Fibroblast of gingiva (primary cell): ENCODE measurements at places on chromosomes 13 and 19.

- DNase-seq: no peak
Observed at GRCh38 chr13:76222511-76222910, 586.4 kb downstream of the LMO7 start.

- DNase-seq: peak; percentile 89
Observed at GRCh38 chr13:113916330-113916815, 52.5 kb upstream of the GAS6 start.

DNA sequence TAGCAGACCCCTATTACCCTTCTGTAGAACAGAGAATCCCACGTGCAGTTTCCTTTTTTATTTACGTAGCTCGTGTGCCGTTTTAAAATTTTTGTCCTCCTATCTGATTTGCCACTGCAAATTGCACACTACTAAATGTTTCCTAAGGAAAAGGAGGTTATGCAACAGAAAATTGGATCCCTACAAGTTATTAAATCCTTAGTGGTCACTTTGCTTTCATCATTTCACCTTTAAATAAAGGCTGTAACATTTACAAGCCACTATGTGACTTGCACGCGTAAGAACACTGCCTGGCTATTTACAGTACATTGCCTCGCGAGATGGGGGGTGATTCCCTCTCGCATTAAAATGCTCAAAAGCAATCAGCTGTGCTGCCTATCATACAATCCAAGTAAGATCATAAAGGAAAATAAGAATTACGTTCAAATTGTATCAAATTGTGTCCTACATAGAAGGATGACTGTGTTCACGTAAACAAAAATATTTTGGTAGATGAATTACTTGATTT lies 525.6 kb downstream of the SUCLA2 start:
- DNase-seq: peak; percentile 26

GRCh38 chr19:17616961-17617806 lies 61.7 kb downstream of the COLGALT1 start:
- no peak for DNase-seq

GRCh38 chr13:106331116-106331515 lies 204.3 kb downstream of the EFNB2 start:
- DNase-seq: no peak

GRCh38 chr19:4326837-4327251 lies 11.8 kb downstream of the STAP2 start:
- DNase-seq: no peak

GRCh38 chr13:110106726-110107125 lies 200.2 kb downstream of the COL4A1 start:
- DNase-seq: peak; percentile 55

- no peak for DNase-seq
Observed at GRCh38 chr19:48544856-48545750, 6.9 kb upstream of the SULT2B1 start.

- peak; percentile 82 for DNase-seq
Observed at GRCh38 chr13:75217949-75218348, 264.0 kb downstream of the TBC1D4 start.

DNA sequence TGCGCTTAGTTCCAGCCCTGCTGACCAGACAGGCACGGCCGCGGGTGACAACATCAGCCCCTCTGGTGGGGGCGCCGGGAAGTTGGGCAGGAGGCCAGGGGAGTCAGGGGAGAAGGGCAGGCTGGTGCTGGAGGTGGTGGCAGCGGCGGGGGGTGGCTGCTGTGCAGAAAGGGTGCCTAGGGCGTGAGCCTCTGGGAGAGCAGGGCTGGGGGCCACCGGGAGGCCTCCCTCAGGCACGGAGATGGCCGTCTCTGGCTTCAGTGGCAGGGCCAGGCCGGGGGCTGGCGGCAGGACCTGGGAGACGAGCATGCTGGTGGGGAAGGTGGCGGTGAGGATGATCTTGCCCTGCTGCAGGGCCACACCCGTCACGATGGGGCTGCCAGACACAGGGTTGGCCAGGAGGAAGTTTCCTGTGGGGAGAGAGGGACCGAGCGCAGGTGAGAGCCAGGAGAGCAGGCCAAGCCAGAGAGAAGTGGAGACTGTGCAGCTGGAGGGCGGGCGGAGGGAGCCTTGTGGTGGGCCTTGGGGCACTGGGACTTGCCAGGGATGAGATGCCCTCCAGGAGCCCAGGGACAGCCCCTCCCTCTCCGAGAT lies 3.3 kb downstream of the SIX5 start:
- no peak for DNase-seq

DNA sequence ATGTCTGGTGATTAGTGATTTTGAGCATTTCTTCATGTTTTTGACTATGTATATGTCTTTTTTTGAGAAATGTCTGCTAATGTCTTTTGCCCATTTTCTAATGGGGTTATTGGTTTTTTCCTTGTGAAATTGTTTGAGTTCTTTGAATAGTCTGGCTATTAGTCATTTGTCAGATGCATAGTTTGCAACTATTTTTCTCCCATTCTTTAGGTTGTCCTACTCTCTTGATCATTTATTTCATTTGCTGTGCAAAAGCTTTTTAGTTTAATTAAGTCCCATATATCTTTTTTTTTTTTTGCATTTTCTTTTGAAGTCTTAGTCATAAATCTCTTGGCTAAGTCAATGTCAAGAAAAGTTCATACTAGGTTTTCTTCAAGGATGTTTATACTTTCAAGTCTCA lies 449.8 kb downstream of the DACH1 start:
- DNase-seq: no peak

GRCh38 chr19:17614476-17614875 lies 59.0 kb downstream of the COLGALT1 start:
- no peak for DNase-seq

GRCh38 chr19:14061751-14062557 lies at the start of gene PALM3:
Gene PALM3, minus strand, starts transcription at chr19:14062076. Its CDS starts 96 bp downstream, at chr19:14061980.
- no peak for DNase-seq

- DNase-seq: no peak
Observed at GRCh38 chr19:31908080-31908479, 437.3 kb upstream of the ZNF507 start.

DNA sequence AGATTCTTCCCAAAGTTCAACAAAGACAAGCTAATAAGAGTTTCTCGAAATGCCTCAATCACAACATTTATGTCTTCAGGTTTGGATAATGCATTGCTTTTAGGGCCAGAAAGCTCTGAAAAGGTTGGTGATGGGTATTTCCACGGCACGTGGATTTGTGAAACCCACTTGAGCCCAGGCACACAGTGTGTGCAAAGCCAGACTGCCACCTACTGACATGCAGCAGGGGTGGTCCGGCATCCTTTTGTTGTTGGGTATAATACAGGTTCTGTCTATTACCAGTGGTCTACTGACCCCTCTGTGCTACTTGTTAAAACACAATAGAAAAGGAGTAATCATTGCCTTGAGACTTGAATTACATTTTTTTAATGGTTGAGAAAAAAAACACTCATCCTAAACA lies 225.6 kb downstream of the RAP2A start:
- DNase-seq: no peak

DNA sequence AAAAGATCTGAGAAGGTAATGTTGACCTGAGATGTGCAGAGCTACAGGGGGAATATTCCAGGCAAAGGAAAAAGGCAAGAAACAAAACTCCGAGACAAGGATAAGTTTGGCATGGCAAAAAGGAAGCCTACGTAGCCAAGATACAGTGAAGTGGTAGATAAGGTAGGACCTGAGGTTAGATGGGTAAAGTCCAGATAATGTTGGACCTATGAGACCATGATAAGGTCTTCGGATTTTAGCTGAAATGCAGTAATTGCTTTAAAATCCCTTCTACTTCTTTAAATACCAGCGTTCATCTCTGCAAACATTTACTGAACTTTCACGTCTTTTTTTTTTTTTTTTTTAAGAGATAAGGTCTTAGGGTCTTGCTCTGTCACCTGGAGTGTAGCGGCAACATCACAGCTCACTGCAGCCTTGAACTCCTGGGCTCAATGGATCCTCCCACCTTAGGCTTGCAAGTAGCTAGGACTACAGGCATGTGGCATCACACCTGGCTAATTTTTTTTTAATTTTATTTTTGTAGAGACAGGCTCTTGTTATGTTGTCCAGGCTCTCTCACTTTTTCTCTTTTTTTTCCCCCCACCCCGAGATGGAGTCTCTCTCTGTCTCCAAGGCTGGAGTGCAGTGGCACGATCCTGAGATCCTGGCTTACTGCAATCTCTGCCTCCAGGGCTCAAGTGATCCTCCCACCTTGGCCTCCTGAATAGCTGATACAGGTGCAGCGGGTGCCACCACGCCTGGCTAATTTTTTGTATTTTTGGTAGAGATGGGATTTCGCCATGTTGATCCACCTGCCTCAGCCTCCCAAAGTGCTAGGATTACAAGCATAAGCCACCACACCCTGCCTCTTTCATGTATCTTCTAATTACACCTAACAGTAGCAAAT lies 4.2 kb upstream of the WBP4 start:
- DNase-seq: no peak

- DNase-seq: no peak
Observed at GRCh38 chr19:46927106-46927505, 66.3 kb downstream of the ARHGAP35 start.

- peak; percentile 85 for DNase-seq
Observed at GRCh38 chr19:39398297-39398864, 7.2 kb downstream of the MED29 start.

GRCh38 chr13:31769575-31769974 lies 30.2 kb downstream of the RXFP2 start:
- no peak for DNase-seq

GRCh38 chr13:82879921-82880320 lies 1002.4 kb downstream of the SLITRK1 start:
- DNase-seq: no peak

DNA sequence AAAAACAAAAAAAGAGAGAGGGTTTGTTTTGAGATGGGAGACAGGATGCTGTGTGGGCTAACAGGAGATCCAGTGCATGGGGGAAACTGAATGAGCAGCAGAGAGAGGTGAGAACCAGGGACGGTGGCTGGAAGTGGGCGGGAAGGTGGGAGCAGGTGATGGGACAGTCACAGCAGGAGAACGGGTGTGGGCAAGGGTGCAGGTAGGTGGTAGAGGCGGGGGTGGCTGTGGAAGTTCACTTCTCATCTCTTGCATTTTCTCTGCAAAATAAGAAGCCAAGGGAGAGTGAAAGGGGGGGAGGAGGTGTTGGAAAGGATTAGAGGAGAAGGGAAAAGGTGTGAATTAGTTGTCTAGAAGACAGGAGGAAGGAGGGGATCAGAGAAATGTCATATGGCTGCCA lies 21.9 kb downstream of the FBXO17 start:
- no peak for DNase-seq
